Esophagus squamous epithelium (tissue), 5 donors: ENCODE measurements at places on chromosomes 13 and 19. TPM values are rescaled to one million over a fixed set of nuclear protein-coding genes. Genes with fewer than 3 reads are reported as not detected.

DNA sequence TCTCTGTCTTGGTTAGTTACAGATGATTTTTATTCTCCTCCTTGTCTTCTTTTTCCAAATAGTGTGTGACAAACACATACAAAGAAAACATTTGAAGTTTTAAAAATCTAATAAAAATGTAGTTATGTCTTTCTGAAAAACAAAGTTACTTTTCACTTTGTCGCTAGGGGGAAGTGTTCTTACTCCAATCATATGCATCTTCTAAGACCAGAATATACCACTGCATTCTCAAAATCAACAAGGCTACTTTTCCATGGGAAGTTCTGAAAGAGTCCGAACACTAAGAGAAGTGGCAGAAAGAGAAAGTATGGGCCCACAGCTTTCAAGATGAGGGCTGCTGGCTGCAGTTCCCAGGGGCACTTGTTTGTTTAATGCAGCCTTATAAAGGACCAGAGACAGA, 208.9 kb downstream of the DCT start:
- no peaks in the 10 kb centered on the region for H3K27me3 ChIP-seq
- no peaks in the 10 kb centered on the region for H3K36me3 ChIP-seq
- DNase-seq, result no peak
- H3K4me3 ChIP-seq, result no peak overlapping the region
- no peak overlapping the region for H3K27ac ChIP-seq

DNA sequence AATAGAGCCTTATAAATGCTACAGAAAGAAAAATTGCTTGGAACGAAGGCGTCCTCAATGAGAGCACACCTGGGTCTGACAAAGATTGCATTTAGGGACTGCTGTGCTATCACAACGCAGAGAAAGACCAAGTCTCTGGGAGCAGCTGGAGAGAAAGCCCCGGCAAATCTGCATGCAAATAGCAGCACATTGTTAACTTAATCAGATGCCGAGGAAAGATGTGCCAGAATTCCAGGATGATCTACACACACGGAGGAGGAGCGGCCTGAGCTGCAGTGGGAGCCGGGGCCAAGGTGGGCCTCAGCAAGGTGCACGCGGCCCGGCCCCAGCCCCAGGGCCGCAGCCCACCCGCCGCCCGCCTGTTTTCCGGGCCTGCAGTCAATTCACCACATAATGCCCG, 1.4 kb downstream of the ZNF536 start:
- H3K4me3 ChIP-seq, result no peak overlapping the region
- H3K4me1 ChIP-seq, result no peaks in the 10 kb centered on the region
- peak overlapping the region; percentile 69 for H3K27ac ChIP-seq
- H3K27me3 ChIP-seq, result peaks cover 56% of the 10 kb centered on the region
- DNase-seq, result no peak

SRRM5 gene
- not detected for total RNA-seq

CA11 gene
- 1.4 TPM for total RNA-seq
